Right forelimb (tissue), 1 donor: ENCODE measurements at places on chromosomes 5 and 9.

GRCh38 chr5:81519217-81519905, 125.4 kb upstream of the ACOT12 start:
- DNase-seq: no peak

GRCh38 chr5:94423411-94423810, 195.0 kb downstream of the KIAA0825 start:
- no peak for DNase-seq

- no peak for DNase-seq
Measured at GRCh38 chr9:125240649-125240999, 519 bp downstream of the HSPA5 start.

GRCh38 chr9:119255116-119255515, 114.1 kb downstream of the BRINP1 start:
- DNase-seq: no peak

GRCh38 chr5:179115307-179115706, 55.1 kb downstream of the ZNF354C start:
- no peak for DNase-seq

DNA sequence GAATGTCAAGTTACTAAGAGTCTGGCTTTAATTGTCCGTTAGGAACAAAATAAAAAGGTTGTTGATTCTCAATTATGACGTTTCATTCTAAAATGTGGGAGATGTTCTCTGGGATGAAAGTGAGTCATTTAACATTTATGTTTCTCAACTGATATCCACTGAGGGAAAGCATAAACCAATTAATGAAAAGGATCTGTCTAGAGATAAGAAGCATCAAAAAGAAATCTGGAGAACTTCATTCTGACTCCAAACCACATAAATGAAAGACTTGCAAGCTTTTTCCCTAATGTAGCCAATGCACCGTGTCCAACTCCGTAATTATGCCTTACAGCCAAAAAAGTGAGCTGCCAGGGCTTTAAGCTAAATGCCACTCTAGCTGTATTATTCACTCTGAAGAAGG, 654.2 kb downstream of the TLE1 start:
- DNase-seq: no peak

- no peak for DNase-seq
Measured at GRCh38 chr5:127186657-127187056, 103.9 kb upstream of the MEGF10 start.

DNA sequence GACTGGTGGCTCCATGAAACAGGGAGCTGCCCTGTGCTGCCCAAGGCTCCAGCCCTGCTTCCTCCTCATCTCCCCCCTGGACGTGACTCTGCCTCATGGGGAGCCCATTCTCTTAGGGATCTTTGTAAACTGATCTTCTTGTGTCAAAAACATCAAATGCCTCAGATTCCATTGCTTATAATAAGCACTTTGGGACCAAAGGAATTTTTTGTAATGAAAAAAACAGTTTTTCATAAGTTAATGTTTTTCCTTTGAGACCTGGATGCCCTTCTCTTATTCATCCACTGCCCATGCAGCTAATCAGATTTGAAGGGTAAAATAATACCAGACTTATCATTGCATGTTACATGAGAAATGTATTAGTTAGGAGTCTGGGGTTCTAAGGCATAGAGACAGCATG, 41.7 kb downstream of the PALM2AKAP2 start:
- DNase-seq: no peak

GRCh38 chr9:64061013-64061627, 1223.9 kb downstream of the FOXD4L5 start:
- no peak for DNase-seq

GRCh38 chr5:68216245-68217046, 890 bp downstream of the PIK3R1 start:
- DNase-seq: peak; percentile 72

GRCh38 chr5:138725153-138725817, 27.9 kb upstream of the CTNNA1 start:
- peak; percentile 44 for DNase-seq

DNA sequence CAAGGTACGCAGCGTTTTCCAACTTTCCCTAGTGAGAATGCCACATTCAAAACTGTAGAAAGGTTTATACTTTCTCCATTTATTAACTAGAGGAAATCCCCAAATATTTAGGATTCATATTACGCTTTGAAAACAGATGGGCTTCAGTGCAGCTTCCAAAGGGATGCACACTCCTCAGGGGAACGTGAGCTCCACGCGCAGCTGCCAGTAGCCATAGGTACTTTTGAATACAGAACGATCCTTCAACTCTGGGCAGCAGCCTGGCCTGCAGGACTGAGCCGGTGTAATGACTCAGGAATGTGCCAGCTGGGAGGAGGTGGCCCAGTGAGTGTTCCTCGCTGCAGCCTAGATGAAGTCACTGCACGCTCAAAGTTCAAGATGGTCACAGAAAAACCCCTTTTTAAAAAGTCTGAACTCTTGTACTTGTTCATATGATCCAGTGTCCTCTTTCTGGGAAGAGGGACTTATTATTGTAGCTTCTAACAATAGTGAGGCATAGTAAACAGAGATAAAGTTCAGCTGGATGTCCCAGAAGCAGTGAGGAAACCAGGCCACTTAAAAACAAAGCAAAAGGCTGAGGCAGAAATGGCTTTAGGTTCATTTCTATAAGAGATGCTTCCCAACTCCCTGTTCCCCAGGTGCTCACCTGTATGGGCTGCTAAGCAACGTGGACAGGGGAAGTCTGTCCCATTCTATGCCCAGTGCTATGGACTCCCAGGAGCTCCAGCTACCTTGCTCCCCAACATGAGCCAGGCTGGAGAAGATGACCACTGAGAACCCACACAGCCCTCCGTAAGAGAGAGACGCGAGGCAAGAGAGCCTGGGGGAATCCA, 130.0 kb downstream of the LHFPL2 start:
- DNase-seq: no peak

DNA sequence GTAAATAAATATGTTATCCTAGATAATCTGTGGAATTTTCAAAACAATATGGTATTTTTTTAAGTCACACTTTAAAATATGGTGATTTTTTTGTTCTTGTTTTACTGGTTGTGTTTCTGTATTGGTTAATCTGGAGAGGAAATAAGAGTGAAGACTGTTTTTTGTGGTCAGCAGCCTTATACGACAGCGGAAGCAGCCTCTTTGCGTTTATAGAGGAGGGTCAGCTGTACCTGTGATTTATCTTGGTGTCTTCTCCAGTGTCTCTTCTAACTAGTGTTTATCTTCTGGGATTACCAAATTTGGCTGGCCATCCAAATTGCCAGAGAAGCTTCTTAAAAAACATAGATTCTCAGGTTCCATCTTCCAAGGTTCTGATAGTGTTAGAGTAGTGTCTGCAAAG, 58.7 kb downstream of the ICE1 start:
- DNase-seq: no peak

- DNase-seq: no peak
Measured at GRCh38 chr5:89450149-89450538, 567.2 kb upstream of the MEF2C start.

DNA sequence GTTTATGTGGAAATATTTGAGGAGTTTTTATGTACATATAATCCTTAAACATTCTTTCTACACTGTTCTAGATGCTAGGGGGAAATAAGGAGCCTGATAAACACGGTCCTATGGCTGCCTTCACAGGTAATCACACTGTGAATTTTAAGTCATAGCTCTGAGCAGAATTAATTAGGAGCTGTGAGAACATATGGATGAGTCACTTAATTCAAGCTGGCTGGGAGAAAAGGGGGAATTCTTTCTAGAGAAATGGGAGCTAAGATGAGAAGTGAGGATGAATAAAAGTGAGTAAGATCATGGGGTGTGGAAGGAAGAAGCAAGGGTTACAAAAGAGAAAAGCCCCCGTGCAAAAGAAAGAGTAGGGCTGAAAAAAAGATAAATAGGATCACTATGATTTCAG, 290.8 kb downstream of the DNAH5 start:
- no peak for DNase-seq

DNA sequence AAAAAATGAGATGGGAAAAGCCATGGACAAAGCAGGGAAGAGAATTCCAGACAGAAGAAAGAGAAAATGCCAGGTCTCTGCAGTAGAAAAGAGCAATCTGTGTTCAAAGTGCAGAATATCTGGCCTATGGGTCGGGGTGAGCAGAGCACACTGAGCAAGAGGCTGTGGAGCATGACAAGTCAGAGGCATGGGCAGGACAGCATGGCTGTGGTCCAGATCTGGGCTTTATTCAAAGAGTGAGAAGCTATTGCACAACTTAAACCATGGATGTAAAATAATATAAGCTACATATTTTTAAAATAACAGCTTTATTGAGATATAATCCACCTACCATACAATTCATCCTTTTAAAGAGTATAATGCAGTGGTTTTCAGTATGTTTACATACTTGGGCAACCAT, 133.1 kb upstream of the SPDL1 start:
- DNase-seq: no peak

DNA sequence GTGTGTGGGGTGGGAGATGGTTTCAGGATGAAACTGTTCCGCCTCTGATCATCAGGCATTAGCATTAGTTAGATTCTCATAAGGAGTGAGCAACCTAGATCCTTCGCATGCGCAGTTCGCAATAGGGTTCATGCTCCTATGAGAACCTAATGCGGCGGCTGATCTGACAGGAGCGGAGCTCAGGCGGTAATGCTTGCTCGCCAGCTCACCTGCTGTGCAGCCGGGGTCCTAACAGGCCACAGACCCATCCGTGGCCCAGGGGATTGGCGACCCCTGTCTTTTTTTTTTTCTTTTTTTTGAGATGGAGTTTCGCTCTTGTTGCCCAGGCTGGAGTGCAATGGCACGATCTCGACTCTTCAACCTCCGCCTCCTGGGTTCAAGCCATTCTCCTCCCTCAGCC, 119.1 kb downstream of the KCNIP1 start:
- no peak for DNase-seq

- DNase-seq: no peak
Measured at GRCh38 chr5:176466245-176466871, 18.2 kb downstream of the FAF2 start.

GRCh38 chr9:120876842-120877240, at the start of gene PHF19:
TSS of gene PHF19 (minus strand) at chr9:120877188. CDS start at chr9:120874741, 2,447 bp downstream.
- no peak for DNase-seq

GRCh38 chr5:178371362-178372111, 138.9 kb upstream of the PHYKPL start:
- no peak for DNase-seq

DNA sequence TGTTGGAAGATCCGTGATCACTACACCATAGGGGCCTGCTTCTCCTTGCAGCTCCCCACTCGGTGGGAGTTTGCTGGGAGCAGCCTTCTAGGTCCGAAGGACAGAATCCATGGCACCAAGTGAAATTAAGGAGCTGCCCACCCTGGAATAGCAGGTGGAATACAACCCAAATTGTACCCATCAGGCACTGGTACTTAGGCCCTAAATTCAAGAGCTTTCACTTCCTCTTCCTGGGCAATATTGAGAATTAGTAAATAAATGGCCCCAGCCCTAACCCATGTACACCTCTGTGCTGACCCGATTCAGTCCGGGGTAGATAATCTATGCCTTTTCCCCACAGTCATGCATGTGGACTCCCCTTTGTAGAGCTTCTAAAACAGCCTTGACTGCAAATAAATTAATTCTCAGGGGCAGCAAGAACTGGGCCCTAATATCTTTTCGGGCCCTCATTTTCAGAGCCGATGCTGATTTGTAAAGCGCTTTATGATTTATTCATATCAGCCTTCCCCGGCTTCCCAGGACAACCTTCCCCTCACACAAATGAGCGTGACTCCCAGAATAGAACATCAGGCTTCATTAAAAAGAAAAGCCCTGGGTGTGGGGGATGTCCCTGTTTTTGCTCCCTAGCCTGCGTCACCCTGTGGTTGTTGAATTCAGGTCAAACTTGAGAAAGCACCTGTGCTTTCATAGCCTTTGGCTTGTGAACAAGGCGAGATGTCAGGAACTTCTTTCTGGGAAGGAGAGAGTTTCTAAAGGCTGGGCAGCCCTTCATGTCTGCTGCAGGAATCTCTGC, 126.1 kb upstream of the TBC1D2 start:
- DNase-seq: no peak

DNA sequence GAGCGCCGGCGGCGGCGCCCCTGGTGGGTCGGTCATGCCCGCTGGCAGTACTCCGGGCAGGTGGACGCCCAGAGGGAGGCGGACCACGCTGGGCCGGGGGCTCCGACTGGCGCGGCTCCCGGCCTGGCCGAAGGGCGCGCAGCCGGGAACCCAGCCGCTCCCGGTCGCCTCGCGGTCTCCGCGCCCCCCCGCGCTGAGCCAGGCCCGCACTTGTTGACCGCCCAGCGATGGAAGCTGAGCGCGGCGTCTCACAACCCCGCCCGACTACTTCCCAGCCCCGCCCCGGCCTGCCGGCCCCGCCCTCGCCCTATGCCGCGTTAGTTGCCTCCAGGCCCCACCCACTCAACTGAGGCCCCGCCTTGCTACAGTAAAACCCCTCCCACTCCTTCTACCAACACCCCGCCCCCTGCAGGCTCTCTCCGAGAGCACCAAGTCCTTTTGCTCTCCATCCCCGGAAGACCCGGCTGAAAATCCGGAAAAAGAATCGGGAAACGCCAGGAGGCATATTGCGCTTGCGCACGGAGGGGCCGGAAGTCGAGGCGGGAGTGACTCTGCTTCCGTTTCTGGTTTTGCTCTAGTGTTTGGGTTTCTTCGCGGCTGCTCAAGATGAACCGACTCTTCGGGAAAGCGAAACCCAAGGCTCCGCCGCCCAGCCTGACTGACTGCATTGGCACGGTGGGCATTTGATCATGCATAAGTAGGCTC, at the start of the genes BAG1 and CHMP5:
TSS of gene BAG1 (minus strand) at position 236 of the 705 bp plus-strand sequence.
TSS of gene CHMP5 (plus strand) at position 577 of the 705 bp plus-strand sequence. CDS start at position 607, 30 bp downstream.
- DNase-seq: peak; percentile 99

DNA sequence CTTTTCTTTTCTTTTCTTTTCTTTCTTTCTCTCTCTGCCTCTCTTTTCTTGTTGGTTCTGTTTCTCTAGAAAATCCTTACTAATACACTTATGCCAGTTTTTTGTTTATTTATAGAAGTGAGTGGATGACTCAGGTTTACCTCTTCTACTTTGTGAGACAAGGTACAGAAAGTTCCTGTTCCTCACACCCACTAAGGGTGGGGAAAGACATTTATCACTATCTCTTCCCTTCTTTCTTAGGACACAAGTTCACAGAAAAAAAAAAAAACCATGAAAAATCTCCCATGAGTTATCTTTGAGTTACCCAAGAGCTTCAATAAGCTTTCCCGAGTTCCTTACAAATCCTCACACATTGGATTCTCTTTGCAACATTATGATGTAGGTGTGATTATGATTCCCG, 60.9 kb upstream of the CD180 start:
- DNase-seq: no peak

GRCh38 chr5:42984307-42984706, 55.8 kb downstream of the ANXA2R start:
- DNase-seq: no peak

- no peak for DNase-seq
Measured at GRCh38 chr9:113898596-113898995, 22.5 kb downstream of the ZNF618 start.

DNA sequence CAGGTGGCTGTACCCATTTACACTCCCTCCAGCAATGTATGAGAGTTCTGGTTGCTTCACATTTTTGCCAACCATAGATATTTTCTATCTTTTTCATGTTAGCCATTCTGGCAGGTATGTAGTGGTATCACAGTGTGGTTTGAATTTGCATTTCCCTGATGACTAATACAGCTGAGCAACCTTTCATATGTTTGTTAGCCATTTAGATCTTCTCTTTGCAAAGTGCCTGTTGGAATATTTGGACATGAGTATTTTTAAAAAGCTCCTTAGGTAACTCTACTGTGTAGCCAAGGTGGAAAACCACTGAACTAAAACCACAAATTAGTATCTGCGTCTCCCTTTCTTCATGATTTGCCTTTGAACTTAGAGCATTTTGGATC, 31.9 kb downstream of the IRF1 start:
- DNase-seq: no peak

- DNase-seq: no peak
Measured at GRCh38 chr9:124949387-124949786, 8.5 kb upstream of the GOLGA1 start.

GRCh38 chr9:131892162-131892707, 152.4 kb upstream of the RAPGEF1 start:
- no peak for DNase-seq
